Astrocyte of the spinal cord (primary cell): ENCODE measurements at places on chromosomes 7 and 10.
A peak's percentile ranks its signal among the peaks of the same experiment; 100 is the strongest.

DNA sequence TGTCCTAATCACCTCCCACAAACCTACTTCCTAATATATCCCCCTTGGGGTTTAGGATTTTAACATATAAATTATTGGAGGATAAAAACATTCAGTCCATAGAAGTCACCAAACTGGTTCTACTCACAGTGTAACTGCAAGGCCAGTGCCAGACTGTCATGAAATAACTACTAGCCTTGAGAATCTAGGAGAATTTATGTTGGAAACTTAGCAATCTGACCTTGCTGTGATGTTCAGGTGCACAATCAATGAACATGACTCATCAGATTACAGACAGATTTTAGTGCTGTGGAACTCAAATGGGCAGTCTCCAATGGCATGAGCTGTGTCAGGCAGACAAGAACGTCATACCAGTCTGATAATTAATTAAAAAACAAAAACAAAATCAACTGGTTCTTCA, 571.4 kb upstream of the IGFBP3 start:
- no peak for DNase-seq

GRCh38 chr7:101094376-101094775, 9.1 kb downstream of the TRIM56 start:
- DNase-seq: no peak

GRCh38 chr10:76546411-76546810, 1091.2 kb downstream of the KCNMA1 start:
- DNase-seq: no peak

- DNase-seq: no peak
These were observed 30.7 kb upstream of the RBM20 start for GRCh38 chr10:110613341-110613995.

DNA sequence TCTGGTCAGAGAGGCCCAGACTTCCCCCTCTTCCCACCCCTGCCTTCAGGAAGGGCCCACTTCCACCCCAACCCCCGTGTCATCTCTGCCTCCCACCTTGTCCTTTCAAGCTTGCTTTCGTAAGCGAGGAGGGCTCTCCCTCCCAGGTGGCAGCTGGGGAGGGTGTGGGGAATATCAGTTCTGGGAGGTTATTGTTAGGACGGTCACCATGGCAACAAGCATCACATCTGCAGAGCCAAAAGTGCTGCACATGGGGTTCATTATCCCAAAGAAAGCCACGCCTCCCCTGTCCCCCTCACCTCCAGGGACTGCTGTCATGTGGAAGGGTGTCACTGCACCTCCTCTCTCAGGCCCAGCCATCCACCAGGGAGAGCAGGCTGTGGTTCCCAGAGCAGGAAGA, 2.6 kb upstream of the CAMK2B start:
- DNase-seq: no peak

DNA sequence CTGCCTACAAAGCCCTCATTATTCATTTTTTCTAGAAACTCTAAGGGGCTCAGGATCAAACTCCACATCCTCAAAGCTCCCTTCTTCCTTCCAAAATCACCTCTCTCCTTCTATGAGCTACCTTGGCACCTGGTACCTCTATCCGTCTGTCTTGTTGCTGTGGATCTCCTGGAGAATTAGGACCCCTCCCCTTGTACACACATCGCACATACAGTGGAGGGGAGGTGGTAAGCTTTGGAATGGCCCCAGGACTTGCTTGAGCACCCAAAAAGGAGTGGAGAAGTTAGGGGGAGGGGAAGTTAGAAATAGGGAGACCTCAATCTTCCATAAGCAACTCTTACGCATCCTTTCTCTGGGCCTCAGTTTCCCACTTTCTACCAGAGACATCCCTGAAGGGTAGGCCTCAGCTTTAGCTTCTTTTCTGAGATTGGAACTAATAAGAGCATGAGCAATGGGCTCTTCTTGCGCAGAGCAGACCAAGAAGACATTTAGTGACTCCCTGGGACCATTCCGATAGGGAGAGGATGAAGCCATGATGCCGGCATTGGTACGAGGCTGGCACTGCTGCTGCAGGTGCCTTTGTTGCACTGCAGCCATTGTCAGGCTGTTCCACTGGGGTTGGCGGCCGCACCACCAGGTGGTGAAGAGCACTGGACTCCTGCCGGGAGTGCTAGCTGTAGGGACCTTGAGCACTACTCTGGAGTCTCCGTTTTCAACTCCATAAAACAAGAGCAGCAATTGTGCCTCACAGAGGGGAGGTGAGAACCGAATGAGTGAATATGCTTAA, 4.5 kb downstream of the CYP26C1 start:
- no peak for DNase-seq

DNA sequence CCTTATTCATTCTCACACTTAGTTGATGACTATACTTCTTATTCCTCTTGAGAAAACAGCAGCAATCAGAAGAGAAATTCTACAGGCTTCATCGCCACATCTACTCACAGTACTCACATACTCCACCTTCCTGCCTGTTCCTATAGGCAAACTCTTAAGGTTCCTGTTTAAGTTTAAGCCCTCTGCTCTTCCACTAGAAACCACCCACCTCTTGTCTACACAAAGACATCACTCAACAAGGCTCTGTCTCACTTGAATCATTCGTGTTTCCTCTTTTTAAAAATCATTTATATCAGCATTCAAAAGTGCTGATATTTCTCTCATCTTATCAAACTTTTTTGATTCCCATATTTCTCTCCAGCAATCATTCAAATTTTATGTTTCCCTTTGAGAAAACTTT, 85.5 kb upstream of the ADO start:
- DNase-seq: no peak

- DNase-seq: no peak
These were observed 16.3 kb downstream of the TCF7L2 start for GRCh38 chr10:112966194-112966855.

GRCh38 chr7:150901160-150902035, 49.1 kb downstream of the AOC1 start:
- no peak for DNase-seq

DNA sequence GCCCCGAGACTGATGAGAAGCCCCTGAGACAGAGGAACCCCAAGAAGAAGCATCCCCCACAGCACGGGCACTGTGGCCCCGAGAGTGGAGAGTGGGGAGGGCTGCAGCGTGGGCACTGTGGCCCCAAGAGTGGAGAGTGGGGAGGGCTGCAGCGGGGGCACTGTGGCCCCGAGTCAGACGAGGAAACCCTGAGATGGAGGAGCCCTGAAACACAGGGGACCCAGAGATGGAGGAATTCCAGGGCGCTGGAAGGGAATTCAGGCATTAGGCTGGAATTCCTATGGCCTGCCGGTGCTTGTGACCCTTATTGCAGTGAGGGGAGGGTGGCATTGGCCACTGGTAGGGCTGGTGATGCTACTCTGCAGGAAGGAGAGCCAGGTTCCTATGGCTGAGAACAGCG, 168.6 kb upstream of the SHH start:
- DNase-seq: no peak

GRCh38 chr10:131099028-131099726, 212.3 kb downstream of the TCERG1L start:
- DNase-seq: no peak

GRCh38 chr7:23043441-23043840, 29.5 kb upstream of the HYCC1 start:
- DNase-seq: peak; percentile 26

DNA sequence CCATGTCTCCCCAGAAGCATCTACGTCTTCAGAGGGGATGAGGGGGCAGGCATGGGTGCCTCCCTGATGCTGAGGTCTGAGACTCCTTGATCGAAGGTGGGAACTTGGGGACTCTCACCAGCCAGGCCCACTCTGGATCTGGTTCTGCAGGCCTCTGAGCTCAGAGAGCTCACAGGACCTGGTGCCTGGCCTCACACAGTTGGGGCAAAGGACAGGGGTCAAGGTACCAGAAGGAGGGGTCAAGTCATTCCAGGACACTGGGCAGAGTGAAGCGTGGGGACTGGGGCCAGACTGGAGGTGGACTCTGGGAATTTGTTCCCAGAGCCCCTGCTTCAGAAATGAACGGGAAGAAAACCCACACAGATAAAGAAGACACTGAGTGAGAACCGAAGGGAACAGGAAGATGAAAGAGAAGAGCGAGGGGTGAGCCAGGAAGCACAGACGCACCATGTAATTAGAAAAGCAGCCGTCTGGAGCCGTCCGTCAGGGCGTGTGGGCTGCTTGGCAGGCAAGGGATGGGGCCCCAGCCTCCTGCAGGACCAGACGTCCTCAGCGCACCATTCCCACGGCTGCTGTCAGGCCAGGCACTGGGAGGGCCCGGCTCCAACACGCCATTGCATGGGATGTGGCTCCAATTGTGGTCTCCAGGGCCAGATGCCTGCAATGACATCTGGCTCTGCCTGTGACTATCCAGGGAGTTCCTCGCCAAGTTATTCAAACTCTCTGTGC, 47.7 kb downstream of the ZCCHC24 start:
- peak; percentile 59 for DNase-seq

DNA sequence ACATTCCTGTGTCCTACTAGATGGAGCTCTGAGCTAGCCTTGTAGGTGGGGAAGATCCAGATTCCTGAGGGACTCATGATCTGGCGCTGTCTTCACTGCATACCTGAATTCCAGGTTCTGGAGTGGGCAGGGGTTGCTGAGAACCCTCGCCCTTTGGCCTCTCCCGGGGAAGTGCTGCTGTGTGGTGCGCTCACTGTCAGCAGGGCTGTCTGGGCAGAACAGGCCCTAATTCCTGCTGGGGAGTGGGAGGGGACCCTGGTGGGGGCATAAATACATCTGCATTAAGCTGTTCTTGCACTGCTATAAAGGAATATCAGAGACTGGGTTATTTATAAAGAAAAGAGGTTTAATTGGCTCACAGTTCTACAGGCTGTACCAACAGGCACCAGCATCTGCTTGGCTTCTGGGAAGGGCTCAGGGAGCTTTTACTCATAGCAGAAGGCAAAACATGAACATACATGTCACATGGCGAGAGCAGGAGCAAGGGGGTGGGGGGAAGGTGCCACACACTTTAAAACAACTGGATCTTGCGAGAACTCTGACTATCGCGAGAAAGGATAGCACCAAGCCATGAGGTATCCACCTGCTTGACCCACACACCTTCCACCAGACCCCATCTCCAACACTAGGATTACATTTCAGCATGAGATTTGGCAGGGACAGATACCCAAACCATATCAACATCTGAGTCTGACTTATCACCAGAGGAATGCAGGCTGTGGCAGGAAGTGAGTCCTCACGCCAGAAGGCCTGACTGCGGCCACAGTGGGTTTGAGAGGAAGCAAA, 115.0 kb downstream of the ADCY1 start:
- DNase-seq: peak; percentile 75

DNA sequence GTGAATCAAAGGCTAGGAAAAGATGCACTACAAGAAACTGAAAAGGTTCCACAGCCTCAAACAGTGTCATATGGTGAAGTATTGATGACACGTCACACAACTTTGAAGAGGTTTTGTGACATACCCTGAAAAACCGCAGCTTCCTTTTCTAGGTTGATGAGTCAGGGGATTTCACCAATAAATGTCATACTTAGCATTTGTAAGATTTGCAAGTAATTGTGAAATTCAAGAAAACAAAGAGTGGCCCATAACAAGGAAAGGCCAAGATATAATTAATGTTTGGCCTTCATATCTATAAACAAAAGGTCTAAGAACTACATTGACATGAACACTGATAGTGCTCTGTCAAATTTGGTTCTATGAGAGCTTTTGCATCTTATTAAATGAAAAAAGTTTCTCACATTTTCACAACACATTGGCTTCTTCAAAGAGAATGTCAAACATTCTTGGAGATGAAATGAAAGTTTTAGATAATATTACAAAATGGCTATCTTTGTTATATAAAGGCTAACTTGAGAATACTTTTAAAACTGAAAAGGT, 62.0 kb upstream of the NAMPT start:
- peak; percentile 94 for DNase-seq

GRCh38 chr7:95404316-95404865, 8.2 kb upstream of the PON3 start:
- peak; percentile 25 for DNase-seq

DNA sequence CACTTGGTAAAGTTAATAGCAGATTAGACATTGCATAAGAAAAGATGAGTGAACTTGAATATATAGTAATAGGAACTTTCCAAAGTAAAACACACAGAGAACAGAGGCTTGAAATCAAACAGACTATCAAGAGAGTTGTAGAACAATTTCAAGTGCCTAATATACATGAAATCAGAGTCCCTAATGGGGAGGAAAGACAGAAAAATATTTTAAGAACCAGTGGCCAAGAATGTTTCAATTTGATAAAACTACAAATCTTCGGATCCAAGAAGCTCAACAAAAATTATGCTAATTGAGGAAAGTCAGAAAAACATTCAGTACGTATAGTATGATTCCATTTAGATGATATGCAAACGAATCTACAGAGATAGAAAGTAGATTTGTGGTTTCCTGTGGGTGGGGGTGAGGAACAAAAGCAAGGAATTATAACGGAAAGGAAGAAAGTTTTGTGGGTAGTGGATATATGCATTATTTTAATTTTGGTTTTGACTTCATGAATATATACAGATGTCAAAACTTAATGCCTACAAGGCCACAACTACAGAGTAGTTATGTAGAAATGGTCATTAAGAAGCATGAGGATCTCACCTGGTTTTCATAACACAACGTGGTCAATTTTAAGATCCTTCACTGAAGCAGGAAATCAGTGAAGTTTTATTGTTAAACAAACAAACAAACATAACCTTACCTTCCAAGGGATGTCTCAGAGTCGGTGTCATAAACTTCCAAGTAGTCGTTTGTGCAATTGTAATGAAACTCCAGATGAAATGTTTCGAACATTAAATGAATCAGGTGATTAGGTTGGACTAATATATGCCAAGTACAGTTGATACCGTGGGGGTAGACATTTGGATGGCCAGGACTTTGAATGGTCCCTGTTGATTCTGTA, 62.0 kb downstream of the CUBN start:
- DNase-seq: no peak

GRCh38 chr10:94108200-94108599, 114.5 kb downstream of the PLCE1 start:
- DNase-seq: peak; percentile 85

- no peak for DNase-seq
These were observed 82.0 kb downstream of the ABLIM1 start for GRCh38 chr10:114576132-114576487.

- peak; percentile 85 for DNase-seq
These were observed 257.6 kb downstream of the PLXNA4 start for GRCh38 chr7:132318352-132319318.

GRCh38 chr7:24587853-24588252, 14.6 kb downstream of the PALS2 start:
- no peak for DNase-seq

DNA sequence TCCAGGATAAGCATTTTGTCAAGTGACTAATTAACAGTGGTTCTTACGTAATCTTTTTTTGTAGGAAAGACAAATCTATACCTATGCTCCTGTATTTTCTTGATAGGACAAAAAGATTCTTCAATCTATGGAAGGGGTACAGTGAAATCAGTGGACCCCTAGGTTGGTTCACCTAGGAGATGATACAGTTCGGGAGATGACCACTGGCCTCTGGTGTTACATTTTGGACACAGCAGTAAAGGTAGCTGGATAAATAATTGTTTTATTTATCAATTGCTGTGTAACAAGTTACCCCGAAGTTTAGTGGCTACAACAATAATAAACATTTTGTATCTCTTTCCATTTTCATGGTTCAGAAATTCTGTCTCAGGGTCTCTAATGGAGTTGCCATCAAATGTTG, 288.2 kb upstream of the MAGI2 start:
- DNase-seq: no peak
